B cell (primary cell): ENCODE measurements at places on chromosomes 5 and 9.
A peak's percentile ranks its signal among the peaks of the same experiment; 100 is the strongest.

DNA sequence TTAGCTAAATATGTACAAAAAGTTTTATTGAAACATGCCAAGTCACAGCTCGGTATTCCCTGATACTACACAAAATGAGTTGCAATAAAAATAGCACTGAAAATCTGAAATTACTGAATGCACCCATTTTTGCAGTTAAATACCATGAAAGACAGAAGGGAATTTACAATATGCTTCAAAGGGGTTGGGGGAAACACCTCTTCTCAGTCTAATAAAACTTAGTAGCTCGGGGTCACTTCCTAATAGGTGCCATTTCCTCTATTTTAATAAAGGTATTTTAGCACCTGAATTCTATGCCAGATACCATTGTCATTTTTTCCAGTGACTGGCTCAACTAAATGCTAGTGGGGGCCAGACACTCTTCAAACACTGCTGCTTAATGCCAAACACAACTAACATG lies 204.1 kb upstream of the MEF2C start:
- DNase-seq: no peak

- no peak for DNase-seq
Observed at GRCh38 chr9:112187404-112187803, 12.3 kb upstream of the SUSD1 start.

GRCh38 chr5:155085282-155085989 lies 71.9 kb downstream of the KIF4B start:
- no peak for DNase-seq

GRCh38 chr9:87441251-87441650 lies 56.4 kb upstream of the DAPK1 start:
- no peak for DNase-seq

- DNase-seq: no peak
Observed at GRCh38 chr9:4293293-4293941, 6.5 kb downstream of the GLIS3 start.

DNA sequence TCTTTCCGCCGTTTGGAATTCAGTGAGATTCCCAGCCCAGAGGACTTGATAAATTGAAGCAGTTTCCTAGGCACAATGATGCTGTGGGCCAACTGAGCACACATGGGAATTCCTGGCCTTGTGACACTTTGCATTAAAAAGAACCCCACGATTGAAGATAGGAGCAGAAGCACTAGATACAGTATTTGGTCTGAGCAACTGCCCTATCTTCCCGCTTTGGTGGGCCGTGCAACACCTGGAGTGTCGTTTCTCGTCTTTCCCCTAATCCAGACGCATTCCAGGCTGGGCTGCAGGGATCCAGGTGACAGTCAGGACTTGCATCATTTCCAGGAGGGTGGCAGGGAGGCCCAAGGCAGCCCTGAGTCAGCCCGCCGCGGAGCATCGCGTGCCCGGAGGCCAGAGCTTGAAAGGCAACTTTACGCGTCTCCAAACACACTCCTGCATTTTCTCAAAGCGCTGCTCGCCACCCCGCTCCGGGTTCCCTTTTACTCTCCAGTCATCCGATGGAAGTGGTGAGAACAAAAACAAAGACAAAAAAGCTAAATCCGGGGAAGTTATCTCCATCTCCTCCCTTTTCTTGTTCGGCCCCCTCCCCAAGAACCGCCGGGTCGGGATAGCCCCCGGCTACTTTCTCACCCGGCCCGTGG lies 753 bp upstream of the STC2 start:
- no peak for DNase-seq

DNA sequence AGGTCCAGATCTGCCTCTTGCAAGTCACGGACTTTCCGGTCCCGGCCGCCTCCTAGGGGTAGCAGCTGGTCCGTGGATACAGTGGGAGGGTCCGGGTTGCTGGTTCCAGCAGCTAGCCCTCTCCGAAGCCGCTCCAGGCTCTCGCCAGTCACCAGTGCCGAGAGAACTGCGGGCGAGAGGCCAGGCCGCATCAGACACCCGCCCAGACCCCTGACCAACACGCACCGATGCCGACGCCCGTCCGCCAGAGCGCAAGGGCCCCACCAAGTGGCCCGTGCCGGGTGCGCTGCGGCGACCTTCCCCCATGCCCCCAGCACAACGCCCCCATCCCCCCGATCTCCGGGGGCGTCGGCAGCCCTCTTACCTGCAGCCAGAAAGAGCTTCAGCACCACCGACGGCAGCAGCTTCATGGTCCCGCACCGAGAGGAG lies 470 bp downstream of the HBEGF start:
- DNase-seq: peak; percentile 33

DNA sequence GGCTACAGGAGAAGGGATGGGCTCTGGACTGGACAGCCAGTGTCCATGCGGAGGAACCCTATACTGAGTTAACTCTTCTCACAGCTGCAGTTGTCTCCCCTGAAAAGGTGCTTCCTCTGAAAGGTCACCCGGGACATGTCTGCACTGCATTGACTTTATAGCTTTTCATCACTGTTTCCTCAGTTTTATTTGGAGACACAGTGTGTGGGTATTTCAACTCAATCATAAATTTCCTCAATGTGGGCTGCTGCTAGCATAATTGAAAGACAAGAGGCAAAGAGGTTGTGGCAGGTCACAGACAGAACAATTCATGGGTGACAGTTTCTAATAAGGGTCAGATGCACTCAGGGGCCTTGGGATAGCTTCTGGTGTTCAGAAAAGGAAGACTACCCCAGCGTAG lies 336.8 kb downstream of the KDM4C start:
- no peak for DNase-seq

DNA sequence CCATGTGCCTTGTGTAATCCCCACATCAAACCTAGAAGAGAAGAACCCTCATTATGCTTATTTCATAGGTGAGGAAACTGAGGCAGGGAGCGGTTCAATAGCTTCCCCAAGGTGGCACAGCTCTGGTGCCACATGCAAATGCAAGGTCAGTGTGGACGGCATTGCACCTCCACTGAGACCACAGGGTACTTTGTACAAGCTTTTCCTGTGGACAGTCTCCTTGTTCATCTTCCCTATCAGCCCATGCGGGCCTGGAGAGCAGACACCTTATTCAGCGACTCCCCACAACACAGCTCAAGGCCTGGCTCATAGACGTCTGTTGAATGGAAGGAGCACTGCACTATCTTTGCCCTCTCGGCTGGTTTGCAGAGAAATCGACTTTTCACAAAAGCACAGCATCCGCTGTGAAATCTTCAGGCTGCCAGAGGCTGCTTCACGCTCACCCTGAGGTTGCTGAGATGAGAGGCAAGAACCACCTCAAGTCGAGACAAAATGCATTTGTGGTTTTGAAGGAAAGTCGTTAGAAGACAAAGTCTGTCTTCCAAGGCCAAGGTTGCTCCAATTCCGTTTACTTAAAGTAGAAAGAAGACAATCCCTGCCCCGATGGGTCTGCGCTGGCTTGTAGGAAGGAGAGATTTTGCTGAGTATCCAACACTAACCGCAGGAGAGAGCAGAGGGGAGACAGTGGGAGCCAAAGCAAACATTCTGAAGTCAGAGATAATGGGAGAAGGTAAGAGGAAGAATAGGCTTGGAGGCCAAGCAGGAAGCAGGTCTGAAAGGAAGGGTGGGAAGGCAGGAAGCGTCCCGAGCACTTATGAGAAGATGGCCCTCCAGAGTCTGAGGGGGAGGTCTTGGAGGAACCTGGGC lies 34.2 kb upstream of the STRBP start:
- no peak for DNase-seq

DNA sequence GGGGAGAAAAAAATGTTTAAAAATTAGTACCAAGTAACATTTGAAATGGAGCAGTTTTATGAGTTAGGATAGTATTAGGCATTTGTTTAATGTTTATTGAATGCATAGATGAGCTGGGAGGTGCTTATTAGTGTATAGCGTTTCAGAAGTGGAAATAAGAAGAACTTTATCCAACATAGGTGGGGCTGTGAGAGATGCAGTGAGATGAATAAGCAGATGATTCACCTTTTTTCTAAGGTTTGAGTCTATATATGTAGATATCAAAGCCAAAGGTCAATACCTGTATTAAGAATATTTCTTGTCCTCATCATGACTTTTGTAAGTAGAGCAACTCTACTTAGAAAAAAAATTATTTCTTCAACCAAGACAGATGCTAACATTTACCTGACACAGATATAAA lies 54.6 kb upstream of the POU4F3 start:
- DNase-seq: no peak

DNA sequence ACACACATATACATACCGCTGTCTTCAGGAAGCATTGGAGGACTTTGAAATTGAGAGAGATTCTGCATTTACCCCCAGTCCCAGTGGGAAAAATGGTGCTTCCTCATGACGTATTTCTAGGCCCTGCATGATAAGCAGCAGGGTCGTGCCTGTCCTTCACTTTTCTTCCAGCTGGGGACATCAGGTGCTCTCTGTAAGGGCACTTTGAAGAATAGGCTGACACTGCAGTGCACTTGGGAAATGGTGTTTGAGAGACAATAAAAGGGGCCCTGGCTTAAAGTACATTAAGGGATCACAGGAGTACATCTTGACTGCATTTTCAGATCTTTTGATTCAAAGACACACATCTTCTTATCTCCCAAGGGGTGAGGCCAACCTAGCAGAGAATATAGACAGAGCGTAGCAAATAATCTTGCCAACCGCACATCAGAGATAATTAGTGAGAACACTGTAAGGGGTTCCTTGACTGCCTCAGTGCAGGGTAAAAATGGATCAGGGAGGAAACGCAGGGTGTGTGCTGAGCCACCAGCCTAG lies 437.9 kb downstream of the CSNK1G3 start:
- no peak for DNase-seq

- DNase-seq: no peak
Observed at GRCh38 chr5:31583129-31583528, 51.0 kb downstream of the C5orf22 start.

GRCh38 chr9:21465859-21466518 lies 16.1 kb downstream of the IFNE start:
- DNase-seq: peak; percentile 37

GRCh38 chr5:58787987-58788386 lies 205.1 kb downstream of the RAB3C start:
- no peak for DNase-seq

DNA sequence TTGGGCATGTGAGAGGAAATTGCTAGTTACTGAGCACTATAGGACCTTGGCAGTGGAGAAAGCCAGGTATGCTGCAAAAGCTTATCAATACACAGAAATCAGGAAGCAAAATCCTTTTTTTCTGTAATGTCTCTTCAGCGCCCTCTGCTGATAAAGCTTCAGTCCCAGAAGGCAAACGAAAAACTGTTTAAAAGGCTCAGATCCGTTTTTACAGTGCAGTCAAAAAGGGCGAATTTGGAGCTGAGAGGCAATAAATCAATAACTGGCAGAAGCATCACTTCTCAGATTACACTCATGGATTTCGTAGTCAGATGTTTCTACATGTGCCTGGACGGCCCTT lies 1.1 kb upstream of the MAN2A1 start:
- DNase-seq: no peak

- DNase-seq: peak; percentile 84
Observed at GRCh38 chr5:132456296-132456986, 34.1 kb downstream of the IRF1 start.

DNA sequence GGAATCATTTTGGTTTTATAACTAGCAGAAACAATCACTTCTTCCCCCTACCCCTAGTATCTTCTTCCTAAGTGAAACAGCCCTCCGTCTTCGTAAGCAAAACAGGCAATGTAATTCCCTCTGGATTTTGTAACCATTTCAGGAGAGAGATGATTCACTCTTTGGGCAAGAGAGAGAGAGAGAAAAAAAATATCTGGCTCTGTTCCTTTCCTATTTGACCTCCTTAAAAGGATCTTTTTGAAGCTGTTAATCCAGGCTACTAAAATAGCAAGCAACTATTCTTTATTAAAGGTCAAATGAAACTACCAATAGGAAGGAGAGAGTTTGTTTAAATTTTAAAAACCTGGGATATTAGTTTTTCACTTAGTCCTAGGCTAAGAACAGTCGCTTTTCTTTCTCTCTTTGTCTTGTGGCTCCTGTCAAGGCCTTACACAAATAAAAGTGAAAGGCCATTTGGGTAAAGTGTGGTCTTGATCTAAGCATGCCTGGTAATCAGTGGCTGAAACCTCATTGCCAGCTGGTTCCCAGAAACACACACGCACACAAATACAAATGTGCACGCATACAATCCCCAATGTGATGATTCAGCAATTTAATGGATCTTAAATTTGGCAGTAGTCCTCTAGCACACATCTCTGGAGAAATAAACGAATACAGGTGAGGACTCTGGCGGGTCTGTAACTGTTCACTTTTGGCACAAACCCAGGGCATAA lies 70.2 kb downstream of the PRUNE2 start:
- DNase-seq: no peak
